SJCRH30 (cell line): ENCODE measurements at places on chromosomes 11 and 22. TPM values are rescaled to one million over a fixed set of nuclear protein-coding genes. Genes with fewer than 3 reads are reported as not detected.

OSBP2 gene
- total RNA-seq = not detected in 2 replicates

TMEM179B gene
- 27.6 and 31.9 TPM in 2 replicates for total RNA-seq

TNNI2 gene
- 20.2 and 20.5 TPM in 2 replicates for total RNA-seq

PNPLA3 gene
- total RNA-seq = 1.3 and 1.9 TPM in 2 replicates

DNA sequence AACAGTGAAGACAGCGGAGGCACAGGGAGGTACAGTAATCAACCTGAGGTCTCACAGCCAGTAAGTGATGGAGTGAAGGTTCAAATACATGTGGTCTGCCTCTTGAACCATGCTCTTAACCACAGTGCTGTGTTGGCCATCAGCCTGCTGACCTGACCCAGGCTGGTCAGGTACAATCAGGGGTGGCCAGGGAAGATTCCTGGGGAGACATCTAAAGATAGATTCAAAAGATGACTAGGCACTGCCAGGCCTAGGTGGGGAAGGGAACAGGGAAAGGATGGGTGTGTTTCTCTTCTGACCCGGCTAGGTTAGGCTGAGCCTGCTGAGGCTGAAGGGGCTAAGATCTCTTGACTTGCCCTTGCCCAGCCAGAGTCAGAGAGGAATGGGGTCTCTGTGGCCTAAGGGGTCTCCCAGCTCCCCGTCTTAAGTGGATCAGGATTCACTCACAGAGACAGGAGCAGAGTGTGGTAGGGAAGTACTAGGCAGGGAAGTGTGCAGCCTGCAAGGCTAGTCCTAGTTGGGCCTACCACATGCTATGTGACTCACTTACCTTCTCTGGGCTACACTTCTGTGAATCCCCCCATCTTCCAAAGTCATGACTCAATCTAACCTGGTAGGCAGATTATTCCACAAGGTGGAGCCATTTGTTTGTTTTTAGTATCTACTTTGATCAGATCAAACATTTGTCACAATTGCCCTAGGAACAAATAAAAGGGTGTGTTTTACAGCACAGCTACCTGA, 10.4 kb upstream of the SREBF2 start:
- peak; percentile 50 for DNase-seq

DNA sequence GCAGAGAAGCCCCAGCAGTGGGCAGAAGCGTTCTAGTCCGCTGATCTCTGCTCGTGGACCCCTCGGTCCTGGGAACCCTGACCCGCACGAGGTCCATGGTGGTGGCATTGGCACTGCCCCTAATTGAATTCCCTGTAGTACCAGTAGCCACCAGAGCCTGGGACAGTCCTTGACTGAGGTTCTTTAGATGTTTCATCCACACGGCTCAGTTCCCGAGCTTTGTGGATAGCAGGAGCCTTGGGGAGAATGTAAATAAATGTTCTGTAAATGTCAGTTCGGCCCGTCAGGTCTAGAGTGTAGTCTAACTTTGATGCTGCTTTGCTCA, 39.4 kb upstream of the SEPTIN5 start:
- DNase-seq = no peak

DNA sequence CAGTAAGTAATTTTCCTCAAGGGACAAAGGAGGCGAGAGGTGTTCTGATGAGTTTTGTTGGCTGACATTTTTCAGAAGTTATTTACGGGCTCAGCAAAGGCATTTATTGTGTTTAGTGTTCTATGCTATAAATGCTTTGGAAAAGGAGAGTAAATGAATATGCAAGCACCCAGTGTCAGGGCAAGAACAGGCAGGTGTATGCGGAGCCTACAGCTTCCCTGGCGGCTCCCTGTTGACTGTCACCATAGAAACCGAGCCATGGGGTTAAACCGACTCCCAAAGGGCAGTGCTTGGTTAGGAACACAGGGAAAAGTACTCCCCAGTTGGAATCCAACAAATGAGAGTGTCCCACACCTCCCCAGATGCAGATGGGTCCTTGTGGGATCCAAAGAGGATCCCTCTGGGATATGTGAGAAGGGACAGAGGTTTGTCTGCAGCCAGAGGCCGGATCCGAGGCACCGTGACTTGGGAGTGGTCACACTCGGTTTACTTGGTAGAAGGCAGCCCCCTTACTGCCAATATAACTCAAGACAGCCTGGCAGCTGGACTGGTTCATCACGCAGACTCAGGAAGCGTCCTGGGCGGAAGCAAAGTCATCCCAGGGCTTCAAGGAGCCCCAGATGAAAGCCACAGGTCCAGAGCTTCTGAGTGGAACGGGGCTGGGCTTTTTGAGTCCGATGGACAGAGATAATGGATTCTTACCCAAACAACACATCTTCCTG, 329.7 kb downstream of the CTTN start:
- DNase-seq = no peak

- no peak for DNase-seq
Measured at GRCh38 chr11:111230122-111230465, 15.4 kb upstream of the POU2AF2 start.

- no peak for DNase-seq
Measured at GRCh38 chr11:26522912-26523610, 49.0 kb downstream of the MUC15 start.

- DNase-seq = no peak
Measured at GRCh38 chr11:76656050-76656531, 14.5 kb downstream of the LRRC32 start.

- DNase-seq = no peak
Measured at GRCh38 chr11:67033661-67034166, 10.8 kb downstream of the SYT12 start.

- no peak for DNase-seq
Measured at GRCh38 chr11:128504486-128504885, 82.9 kb downstream of the ETS1 start.

GRCh38 chr22:38753948-38754750, 1.6 kb downstream of the SUN2 start:
- no peak for DNase-seq

GRCh38 chr22:27223317-27224177, 566.2 kb downstream of the MIAT start:
- no peak for DNase-seq

DNA sequence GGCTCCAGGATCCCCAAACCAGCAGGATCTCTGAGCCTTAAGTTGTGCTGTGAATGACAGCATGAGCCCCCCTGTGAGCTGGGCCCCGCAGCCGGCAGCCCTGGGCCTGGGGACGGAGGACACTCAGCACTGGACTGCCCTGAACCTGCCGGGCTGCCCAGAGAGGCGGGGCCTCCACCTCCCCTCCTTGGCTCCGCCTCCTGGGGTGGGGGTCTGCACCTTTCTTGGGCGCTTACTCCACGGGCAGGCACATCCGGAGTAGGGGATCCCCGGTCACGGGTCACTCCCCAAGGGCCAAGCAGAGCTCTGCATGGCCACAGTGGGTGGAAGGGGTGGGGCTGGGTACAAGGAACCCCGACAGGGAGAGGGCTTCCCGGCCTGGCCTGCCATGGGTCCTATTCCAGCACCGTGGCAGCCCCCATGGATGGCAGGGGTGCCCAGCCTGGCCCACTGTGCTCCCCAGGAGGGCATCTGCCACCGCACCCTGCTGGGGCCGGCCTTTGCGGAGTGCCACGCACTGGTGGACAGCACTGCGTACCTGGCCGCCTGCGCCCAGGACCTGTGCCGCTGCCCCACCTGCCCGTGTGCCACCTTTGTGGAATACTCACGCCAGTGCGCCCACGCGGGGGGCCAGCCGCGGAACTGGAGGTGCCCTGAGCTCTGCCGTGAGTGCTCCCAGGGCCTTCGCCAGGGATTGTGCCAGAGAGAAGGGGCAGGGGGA, 5.4 kb downstream of the MUC5B start:
- DNase-seq = no peak

GRCh38 chr11:93192163-93192562, 5.6 kb downstream of the SLC36A4 start:
- DNase-seq = no peak

DNA sequence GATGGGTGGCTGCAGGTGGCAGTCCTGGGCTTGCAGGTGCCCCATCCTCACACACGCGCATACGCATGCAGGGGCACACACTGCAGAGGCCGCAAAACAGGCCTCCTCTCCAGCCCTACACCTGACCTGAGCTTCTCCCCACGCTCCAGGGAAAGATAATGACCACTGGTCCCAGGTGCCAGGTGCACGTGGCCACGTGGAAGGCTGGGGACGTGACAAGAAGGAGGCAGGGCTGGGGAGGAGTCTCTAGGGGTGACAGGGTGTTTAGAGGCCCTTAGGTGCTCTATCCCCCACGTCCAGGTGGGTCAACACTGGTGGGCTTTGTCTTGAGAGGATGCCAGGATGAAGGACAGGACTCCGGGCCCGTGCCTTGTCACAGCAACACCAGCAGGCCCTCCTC, 23.5 kb upstream of the CPT1A start:
- no peak for DNase-seq

- no peak for DNase-seq
Measured at GRCh38 chr22:36317658-36318271, 64.8 kb downstream of the APOL1 start.

DNA sequence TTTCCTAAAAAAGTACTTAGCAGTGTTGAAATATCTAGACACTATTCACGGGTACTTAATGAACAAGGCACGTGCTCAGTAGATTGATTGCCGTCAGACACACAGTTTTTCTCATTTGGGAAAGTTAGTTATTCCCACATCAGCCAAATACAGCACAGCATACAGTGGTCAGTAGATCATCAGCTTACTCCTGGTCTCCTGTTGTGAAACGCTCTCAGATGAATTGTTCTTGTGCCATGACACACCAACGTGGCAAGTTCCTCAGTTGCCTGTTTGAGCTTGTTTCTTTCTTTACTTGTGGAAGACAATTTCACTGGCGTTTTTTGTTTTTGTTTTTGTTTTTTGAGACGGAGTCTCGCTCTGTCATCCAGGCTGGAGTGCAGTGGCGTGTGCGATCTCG, 8.6 kb downstream of the TAB1 start:
- no peak for DNase-seq

DNA sequence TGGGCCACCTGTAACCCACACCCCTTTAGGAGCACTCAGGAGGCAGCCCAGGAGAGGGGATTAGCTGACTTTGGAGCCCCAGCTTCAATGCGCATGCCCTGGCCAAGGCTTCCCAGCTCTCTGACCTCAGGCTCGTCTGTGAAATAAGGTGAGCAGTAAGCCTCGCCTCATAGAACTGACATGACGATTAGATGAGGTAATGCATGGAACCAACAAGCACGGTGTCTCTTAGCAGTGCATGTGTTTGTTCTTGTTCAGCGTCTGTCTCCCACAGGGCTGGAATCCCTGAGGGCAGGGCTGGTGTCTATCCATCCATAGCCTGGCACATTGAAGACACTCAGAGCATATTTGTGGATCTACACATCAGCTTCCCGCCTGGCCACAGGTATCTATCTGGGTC, 415.4 kb downstream of the MN1 start:
- no peak for DNase-seq

DNA sequence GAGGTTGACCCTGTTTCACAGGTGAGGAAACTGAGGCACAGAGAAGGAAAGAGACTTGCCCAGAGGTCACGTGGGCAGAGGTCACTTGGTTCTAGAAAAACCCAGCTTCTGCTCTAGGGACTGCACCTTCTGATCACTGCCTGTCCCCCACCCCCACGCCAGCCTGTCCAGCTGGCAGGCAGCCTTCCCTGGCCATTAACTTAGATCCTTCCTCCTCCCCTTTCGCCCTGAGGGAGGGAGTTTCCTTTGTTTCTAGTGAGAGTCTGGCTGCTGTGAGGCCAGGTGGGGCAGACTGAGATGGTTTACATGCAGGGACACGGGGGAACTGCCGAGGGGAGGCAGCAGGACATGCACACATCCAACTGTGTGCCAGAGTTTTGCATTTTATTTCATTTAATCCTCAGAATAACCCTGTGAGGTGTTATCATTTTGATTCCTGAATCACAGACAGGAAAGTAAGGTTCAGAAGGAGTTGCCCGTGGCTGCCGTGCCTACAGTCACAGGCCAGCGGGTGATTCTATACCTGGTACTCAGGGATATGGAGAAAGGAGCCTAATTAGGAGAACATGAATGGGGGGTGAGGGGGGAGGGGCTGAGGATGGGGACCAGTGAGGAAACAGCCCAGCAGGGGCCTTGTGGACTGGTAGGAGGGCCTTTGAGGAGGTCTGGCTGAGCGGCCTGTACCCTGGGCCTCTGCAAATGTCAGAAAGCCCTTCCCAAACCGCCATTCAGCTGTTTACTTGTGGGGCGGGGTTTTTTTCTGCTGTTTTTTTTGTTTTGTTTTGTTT, 3.4 kb downstream of the FAM83F start:
- DNase-seq = peak; percentile 50

GRCh38 chr22:30370641-30371230, 13.9 kb downstream of the CCDC157 start:
- DNase-seq = peak; percentile 40

- DNase-seq = no peak
Measured at GRCh38 chr11:20754933-20755332, 85.5 kb downstream of the NELL1 start.

GRCh38 chr11:90220391-90220790, 2.5 kb downstream of the CHORDC1 start:
- no peak for DNase-seq

DNA sequence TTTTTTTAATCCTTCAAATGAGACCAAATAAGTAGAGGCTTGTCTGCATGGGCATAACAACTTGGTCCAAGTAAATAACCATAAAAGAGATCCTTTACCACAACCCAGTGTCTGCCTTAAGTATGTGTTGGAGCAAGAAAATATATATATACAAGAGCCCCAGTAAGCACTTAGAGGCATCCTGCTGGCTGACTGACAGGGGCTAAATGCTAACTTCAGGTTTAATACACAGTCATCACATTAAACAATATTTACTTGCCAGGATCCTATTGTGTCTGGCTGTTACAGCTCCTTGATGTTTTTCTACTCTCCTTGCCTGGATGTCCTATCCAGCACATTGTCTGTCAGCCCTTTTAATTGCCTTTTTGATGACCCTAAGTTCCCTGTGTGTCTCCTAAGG, 37.5 kb upstream of the MMP20 start:
- no peak for DNase-seq

GRCh38 chr22:17785185-17786184, 11.2 kb upstream of the BID start:
- DNase-seq = peak; percentile 58

- DNase-seq = peak; percentile 99
Measured at GRCh38 chr11:7986768-7987559, at the start of gene EIF3F. TSS of gene EIF3F (plus strand) at chr11:7987337. CDS start at chr11:7987353, 16 bp downstream.

DNA sequence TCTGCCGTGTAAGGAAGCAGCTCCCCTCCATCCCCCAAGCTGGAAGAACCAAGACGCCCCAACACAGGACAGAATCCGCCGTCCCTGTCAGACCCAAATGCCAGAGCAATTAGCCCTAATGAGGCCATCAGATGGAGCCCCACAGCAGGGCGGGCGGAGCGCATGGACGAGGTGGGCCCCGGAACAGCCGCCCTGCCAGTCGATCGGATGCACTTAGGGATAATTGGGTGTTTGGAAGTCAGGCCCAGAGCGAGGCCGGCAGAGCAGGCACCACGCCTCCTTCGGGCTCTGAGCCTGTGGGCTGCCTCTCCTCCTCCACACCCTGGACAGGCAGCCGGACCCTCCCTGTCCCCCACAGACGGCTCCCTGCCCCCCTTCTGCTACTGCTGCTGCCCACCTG, 5.5 kb upstream of the TH start:
- no peak for DNase-seq
